ENCODE measurements at places on chromosomes 1 and 21.
A peak's percentile ranks its signal among the peaks of the same experiment; 100 is the strongest.

DNA sequence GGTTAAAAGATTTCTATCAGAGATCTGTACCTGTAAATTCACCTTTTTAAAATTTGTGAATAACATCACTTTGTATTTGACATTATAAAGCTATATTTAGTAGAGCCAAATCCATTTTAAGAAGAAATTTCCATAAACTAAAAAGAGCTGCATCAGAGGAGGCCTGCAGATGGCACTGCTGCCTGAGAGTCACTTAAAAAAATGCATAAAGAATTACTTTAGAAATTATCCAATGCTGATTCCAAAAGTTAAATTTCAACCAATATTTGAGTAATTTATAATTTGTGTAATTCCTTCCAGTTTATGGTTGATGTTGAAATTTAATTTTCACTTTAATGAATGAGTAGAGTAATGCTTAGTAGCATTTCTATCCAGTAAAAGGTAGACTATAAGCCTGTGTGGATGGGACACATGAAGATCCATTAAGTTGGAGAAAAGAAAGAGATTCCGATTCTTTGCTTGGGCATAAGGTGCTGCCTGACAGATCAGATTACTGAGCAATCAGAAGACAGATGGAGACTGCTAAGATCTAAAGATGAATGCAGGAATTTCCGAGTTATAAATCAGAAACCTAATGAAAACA, 20.7 kb upstream of the RPE65 start:
- H3K4me1 ChIP-seq: no peaks in the 10 kb centered on the region
- no peak overlapping the region for H3K4me3 ChIP-seq
- DNase-seq: no peak
- no peaks in the 10 kb centered on the region for H3K27me3 ChIP-seq
- no peaks in the 10 kb centered on the region for H3K36me3 ChIP-seq
- no peak overlapping the region for H3K27ac ChIP-seq

- H3K27me3 ChIP-seq: no peaks in the 10 kb centered on the region
- no peaks in the 10 kb centered on the region for H3K4me1 ChIP-seq
- H3K36me3 ChIP-seq: peaks cover 17% of the 10 kb centered on the region
Measured at GRCh38 chr1:33161061-33161681, 20.7 kb downstream of the TRIM62 start.

GRCh38 chr1:16151196-16151994, 4.5 kb downstream of the EPHA2 start:
- peaks cover 57% of the 10 kb centered on the region for H3K4me1 ChIP-seq
- H3K36me3 ChIP-seq: peaks cover 34% of the 10 kb centered on the region
- no peaks in the 10 kb centered on the region for H3K27me3 ChIP-seq
- H3K27ac ChIP-seq: peak overlapping the region; percentile 89
- H3K4me3 ChIP-seq: no peak overlapping the region
- no peak for DNase-seq

DNA sequence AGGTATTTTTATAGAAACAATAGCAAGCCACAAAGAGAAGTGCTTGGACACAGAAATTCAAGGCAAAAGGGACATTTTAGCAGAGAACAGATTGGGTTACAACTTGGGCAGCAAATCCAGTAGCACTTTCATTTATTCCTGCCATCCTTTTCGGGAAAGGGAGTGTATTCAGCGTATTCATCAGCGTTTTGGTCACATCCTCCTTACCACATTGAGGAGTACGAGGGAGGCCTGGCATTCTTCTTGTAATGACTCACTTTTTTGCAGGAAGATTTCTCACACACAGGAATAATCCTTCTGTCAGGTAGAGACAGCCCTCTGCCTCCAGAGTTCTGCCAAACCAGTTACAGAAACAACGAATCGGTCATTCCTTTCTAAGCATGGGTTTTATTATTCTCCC, 18.1 kb upstream of the FAM78B start:
- H3K36me3 ChIP-seq: no peaks in the 10 kb centered on the region
- peaks cover 6% of the 10 kb centered on the region for H3K27me3 ChIP-seq
- no peaks in the 10 kb centered on the region for H3K4me1 ChIP-seq
- DNase-seq: no peak
- H3K27ac ChIP-seq: no peak overlapping the region
- H3K4me3 ChIP-seq: no peak overlapping the region

- DNase-seq: no peak
- H3K36me3 ChIP-seq: peaks cover 70% of the 10 kb centered on the region
- peak overlapping the region; percentile 24 for H3K27ac ChIP-seq
- H3K27me3 ChIP-seq: no peaks in the 10 kb centered on the region
Measured at GRCh38 chr1:155931332-155932038, 2.7 kb downstream of the KHDC4 start.

DNA sequence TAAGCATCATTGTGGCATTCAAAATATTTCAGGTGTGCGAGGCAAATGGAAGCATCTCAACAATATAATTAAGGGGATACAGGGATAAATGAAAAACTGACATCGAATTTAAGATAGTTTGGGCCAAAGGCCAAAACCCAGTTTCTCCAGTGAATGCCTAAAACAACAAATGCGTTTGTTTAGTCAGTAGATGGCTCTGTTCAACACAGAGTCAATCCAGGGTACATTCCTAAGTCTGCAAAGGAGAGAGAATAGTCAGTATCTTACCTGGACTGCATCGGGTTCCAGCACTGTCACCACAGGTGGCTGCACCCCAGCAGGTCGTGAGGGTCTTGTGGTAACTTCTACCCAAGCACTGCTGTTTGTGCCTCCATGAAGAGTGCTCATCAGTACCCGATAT, 321.1 kb downstream of the KCTD3 start:
- no peaks in the 10 kb centered on the region for H3K36me3 ChIP-seq
- H3K4me1 ChIP-seq: no peaks in the 10 kb centered on the region

DNA sequence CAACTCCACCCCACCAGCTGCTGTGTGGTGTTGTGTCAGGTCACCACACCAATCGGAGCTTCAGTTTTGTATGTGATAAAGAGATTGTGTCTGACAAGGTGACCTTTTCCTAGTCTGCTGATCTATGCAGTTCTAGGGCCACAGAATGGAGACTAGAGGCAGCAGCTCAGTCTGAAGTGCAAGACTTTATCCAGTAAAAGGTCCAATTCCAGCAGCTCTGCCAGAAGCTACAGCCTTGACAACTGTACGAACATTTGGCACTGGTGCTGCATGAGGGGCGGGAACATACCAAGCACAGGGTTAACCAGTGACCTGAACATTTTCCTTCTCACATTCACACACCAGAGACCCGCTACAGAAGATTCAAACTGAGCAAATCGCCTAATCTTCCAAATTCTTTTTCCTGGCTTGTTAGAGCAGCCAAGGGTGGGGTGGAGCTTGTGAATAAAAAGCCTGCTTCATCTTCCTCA, 9.3 kb downstream of the FMO1 start:
- DNase-seq: no peak
- H3K27me3 ChIP-seq: no peaks in the 10 kb centered on the region
- no peak overlapping the region for H3K27ac ChIP-seq
- H3K36me3 ChIP-seq: no peaks in the 10 kb centered on the region
- peaks cover 5% of the 10 kb centered on the region for H3K4me1 ChIP-seq

- H3K27me3 ChIP-seq: no peaks in the 10 kb centered on the region
- no peak overlapping the region for H3K27ac ChIP-seq
- no peaks in the 10 kb centered on the region for H3K36me3 ChIP-seq
- DNase-seq: no peak
- H3K4me3 ChIP-seq: no peak overlapping the region
Measured at GRCh38 chr1:114032271-114033215, 53.3 kb downstream of the OLFML3 start.

GRCh38 chr1:11893907-11894251, 32.3 kb downstream of the KIAA2013 start:
- no peak overlapping the region for H3K4me3 ChIP-seq
- no peaks in the 10 kb centered on the region for H3K4me1 ChIP-seq
- no peaks in the 10 kb centered on the region for H3K36me3 ChIP-seq

DNA sequence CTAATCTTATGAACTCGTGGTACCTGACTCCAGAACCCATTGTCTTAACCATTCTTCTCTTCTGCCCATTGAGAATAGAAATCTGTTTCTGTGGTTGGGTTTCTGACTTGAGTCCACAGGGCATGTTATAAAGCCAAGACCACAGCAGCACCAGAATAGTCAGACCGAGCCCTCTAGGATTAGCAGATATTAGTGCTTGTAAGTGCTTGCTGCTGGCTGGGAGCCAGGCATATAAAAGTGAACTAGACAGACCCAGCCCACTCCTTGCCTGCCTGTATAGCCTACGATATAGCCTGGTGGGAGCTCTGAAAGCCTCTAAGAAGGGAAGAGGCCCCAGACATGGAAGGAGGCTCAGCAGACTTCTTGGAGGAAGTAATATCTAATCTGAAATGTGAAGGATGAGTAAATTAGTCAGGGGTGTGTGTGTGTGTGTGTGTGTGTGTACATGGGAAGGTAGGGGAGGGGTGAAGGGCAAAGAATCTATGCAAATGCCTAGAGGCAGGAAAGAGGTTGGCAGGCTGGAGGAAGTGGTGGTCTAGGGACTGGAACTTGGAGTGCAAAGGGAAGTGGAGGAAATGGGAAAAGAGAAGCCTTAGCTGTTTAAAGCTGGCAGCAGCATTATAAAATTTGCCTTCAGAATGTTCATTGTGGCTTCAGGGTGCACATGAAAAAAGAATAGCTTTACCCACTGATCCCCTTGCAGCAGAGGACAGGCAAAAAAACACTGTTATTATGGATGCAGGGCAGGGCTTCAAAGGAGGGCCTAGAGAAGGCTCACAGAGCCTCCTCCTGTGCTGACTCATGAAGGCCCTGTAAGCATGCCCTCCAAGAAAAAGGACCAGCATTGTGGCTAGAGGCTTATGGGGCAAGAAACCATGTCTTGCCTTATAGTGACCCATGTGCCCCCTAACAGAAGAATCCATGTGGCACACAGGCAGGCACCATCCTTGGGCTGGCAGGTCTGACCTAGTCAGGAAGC, 169.2 kb downstream of the LMX1A start:
- H3K27ac ChIP-seq: no peak overlapping the region
- no peaks in the 10 kb centered on the region for H3K27me3 ChIP-seq
- H3K4me1 ChIP-seq: no peaks in the 10 kb centered on the region
- no peak for DNase-seq
- H3K36me3 ChIP-seq: no peaks in the 10 kb centered on the region

DNA sequence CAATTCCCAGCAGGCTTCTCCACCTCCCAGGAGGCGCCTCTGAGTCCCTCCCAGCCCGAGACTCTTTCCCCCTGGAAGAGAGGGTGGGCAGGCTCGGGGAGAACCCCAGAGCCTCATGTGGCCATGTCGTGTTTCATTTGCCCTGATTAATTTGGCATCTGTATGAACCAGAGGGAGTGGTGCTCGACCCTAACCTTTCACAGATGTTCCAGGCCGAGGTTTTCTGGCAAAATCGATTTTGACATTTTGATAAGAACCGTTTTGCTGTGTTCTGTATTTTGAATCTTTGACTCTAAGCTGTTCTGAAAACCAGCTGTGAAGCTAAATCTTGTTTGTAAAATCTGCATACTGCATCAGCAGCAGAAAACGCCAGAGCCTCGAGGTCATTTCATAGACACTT, 367.4 kb downstream of the CAMTA1 start:
- no peak for DNase-seq
- no peaks in the 10 kb centered on the region for H3K27me3 ChIP-seq
- H3K4me3 ChIP-seq: no peak overlapping the region
- peaks cover 4% of the 10 kb centered on the region for H3K4me1 ChIP-seq

DNA sequence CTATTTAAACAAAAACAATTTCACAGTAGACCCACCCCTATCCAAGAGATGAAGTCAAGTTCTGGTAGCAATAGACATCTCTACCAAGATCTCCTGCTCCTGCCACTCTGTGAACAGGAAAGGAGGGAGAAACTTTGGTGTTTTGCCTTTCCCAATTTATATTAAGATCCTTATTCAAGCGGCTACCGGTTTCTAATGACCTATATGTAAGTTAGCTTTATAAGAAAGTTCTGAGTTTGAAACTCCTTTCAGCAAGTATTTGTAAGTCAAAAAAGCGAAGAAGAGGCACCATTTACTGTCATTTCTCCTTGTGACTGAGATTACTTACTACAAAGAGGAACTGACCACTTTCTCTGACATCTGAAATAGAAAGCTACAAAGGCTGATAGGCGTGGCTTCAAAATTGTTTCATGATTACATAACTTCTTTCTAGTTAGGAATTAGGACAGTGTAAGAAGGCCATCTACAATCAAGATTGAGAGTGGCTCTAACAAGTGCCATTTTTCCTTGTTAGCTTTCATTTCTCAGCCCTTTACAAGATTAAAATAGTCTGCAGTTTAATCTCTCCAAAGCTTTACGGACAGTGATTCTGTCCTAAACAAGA, at the start of gene MNDA:
Gene MNDA, plus strand, starts transcription at position 448 of the 604 bp plus-strand sequence. CDS start 10,803 bp downstream, outside the sequence.
- no peaks in the 10 kb centered on the region for H3K36me3 ChIP-seq
- no peaks in the 10 kb centered on the region for H3K4me1 ChIP-seq
- peak within 1 kb of the TSS; percentile 52 for H3K27ac ChIP-seq
- no peak for DNase-seq

DNA sequence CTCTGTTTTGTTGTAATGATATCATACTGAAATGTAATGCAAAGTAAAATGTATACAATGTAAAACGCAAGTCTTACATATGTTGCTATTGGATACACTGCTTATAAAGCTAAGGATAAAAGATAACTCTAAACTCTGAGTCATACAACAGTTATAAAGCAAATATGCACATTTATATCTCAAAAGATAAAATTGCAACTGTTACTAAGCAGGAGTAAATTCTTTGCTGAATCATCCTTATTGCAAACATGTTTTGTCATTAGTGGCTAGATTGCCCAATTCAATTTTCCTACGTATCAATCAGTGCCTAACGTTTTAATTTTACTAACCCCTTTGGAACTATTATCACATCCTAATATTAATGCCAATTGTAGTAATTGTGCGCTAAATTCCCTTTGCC, 762.9 kb downstream of the LTN1 start:
- no peaks in the 10 kb centered on the region for H3K27me3 ChIP-seq
- H3K4me3 ChIP-seq: no peak overlapping the region
- DNase-seq: no peak
- H3K27ac ChIP-seq: no peak overlapping the region
- H3K36me3 ChIP-seq: no peaks in the 10 kb centered on the region
- H3K4me1 ChIP-seq: no peaks in the 10 kb centered on the region

DNA sequence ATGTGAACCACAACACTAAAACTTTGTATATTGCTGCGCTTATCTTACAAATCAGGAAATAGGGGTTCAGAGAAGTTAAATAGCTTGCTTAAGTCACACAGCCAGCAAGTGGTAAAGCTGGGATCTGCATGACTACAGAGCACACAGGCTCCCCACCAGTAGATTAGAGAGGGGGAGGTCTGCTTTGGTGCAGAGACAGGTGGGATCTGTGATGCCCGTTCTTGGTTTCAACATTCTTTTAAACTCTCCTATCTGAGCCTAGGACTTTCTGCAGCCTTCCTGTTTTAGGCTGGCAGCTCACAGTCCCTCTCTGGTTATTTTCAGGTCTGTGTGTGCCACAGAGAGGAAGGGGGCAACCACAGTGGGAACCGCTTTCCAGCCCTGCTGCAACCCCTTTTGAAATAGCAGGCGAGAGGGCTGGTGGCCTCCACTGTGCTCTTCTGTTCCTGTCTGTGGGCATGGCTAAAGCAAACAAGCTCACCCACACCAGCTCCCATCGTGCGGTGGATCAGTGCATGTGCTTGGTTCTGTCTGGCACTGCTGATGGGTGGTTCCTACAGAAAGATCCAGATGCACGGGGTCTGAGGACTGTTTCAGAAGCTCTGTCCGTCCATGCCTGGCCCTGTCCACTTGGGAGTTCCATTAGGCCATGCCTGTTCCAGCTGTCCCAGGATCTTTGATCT, 1.7 kb upstream of the IL6R start:
- H3K27ac ChIP-seq: no peak overlapping the region
- no peak overlapping the region for H3K4me3 ChIP-seq
- H3K27me3 ChIP-seq: no peaks in the 10 kb centered on the region
- H3K36me3 ChIP-seq: no peaks in the 10 kb centered on the region
- peaks cover 31% of the 10 kb centered on the region for H3K4me1 ChIP-seq

- peaks cover 31% of the 10 kb centered on the region for H3K4me1 ChIP-seq
- no peak for DNase-seq
Measured at GRCh38 chr21:38272215-38272614, 15.4 kb downstream of the KCNJ15 start.

GRCh38 chr1:37621326-37621870, 13.3 kb downstream of the RSPO1 start:
- H3K4me1 ChIP-seq: no peaks in the 10 kb centered on the region
- DNase-seq: no peak
- H3K27ac ChIP-seq: no peak overlapping the region
- no peaks in the 10 kb centered on the region for H3K36me3 ChIP-seq
- no peak overlapping the region for H3K4me3 ChIP-seq
